ENCODE measurements at places on chromosomes 4 and X. TPM values are rescaled to one million over a fixed set of nuclear protein-coding genes. Genes with fewer than 3 reads are reported as not detected.

Gene TLR6
- 1.5 TPM for total RNA-seq

Gene CCKAR
- total RNA-seq = not detected

Gene CORIN
- 53.9 TPM for total RNA-seq

Gene MTNR1A
- not detected for total RNA-seq

- no peak for DNase-seq
Measured at GRCh38 chrX:44308869-44309268, 34.6 kb downstream of the EFHC2 start.

DNA sequence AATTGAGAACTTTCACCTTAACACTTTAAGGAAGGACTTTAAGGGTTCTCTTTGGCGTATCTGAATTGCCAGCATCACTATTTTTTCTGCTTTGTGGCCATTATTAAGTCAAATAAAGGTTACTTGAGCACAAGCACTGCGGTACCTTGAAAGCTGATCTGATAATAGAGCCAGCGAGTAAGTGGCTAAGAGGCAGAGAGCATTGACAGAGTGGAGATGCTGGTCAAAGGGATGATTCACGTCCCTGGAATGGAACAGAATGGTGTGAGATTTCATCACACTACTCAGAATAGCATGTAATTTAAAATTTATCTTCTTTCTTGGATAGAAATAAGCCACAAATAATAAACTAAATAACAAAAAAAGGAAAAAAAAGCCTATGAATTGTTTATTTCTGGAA lies 57.1 kb upstream of the NPFFR2 start:
- DNase-seq = no peak

DNA sequence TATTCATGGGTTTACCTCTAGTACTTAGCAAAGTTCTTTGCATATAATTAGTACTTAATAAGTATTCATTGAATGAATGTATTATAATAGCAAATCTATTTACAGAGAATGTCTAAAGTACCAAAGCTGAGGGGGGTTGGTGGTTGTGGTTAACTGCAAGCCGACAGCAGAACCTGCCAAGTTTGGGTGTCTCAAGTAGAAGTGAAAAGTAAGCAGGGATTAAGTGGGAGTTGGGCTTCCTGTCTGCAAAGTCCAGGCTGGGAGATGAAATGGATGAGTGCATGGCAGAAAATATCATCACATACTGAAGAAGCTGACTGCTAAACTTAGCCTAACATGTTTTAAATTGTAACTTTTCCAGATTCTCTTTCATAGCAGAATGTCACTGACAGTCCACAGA lies 169.6 kb downstream of the CAMK2D start:
- no peak for DNase-seq

- no peak for DNase-seq
Measured at GRCh38 chrX:53678667-53679066, 7.9 kb downstream of the HUWE1 start.

- DNase-seq = no peak
Measured at GRCh38 chrX:154717824-154718223, 33.1 kb downstream of the GAB3 start.

All from Right ventricle myocardium inferior (tissue), 1 donor.